Renal pelvis (tissue), 12 donors: ENCODE measurements at places on chromosomes 2 and 18.

GRCh38 chr18:67468038-67468437 lies 48.5 kb downstream of the DSEL start:
- no peak for DNase-seq

GRCh38 chr2:112579241-112579640 lies 5.2 kb upstream of the CHCHD5 start:
- DNase-seq = no peak

DNA sequence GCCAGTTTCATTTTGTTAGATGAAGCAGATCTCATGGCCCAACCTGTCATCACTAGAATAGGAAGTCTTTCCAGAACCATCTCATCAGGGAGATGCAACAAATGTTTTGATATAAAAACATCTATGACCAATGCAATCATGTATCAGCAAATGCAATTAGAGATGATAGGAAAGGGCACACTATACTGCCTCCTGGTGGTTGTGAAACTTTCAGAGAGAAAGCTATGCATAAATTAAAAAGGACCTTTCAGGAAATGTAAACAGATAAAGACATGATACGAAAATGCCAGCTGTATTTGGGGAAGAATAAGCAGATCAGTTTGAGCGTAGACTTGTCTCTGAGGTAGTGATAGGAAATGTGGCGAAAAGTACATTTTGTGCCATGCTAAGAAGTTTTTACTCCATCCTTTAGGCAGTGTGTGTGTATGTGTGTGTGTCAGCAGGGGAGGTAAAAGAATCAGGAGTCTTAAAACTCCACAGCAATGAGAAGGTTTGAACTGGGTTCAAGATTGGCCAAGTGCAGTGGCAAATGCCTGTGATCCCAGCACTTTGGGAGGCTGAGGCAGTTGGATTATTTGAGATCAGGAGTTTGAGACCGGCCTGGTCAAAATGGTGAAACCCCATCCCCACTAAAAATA lies 479.3 kb downstream of the CPS1 start:
- peak; percentile 27 for DNase-seq

DNA sequence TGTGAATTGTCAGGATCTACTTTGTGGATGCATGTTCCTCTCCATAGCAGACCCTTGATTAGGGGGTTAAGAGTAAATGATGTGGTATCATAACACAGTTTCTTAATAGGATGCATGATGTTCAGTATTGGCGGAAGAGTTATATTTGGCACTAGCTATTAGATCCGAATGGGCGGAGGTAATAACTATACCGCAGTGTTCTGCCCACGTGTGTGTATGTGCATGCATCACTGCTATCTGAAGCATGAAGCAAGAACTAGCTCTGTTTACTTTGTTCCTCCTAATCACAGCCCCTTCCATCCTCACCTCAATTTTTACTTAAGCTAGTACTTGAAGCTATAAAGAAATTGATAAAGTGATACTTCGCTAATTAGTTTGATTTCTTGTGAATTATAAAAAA lies 159.6 kb upstream of the NOSTRIN start:
- DNase-seq = no peak

DNA sequence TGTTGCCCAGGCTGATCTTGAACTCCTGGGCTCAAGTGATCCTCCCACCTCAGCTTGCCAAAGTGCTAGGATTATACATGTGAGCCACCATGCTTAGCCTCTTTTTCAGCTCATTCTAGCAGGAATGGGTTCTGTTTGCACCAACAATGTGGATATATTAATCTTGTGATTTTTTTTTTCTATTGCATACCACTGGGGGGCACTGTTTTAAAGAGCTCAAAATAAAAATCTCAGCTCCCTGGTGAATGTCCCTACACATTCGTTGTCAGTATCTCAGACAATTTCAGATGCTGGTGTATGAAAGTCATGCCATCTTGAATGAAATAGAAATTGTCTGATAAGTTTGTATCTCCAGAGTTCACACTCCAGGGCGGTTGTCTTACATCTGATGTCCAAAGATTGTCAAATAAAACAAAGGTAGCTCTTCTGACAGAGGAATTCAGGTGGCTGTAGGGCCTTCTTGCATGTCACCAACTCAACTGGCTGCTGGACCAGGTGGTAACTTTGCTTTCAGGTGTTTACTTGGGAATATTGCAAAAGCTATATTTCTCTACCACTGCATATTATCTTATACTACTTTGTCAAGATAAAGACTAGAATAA lies 3.1 kb upstream of the MATN3 start:
- peak; percentile 59 for DNase-seq

DNA sequence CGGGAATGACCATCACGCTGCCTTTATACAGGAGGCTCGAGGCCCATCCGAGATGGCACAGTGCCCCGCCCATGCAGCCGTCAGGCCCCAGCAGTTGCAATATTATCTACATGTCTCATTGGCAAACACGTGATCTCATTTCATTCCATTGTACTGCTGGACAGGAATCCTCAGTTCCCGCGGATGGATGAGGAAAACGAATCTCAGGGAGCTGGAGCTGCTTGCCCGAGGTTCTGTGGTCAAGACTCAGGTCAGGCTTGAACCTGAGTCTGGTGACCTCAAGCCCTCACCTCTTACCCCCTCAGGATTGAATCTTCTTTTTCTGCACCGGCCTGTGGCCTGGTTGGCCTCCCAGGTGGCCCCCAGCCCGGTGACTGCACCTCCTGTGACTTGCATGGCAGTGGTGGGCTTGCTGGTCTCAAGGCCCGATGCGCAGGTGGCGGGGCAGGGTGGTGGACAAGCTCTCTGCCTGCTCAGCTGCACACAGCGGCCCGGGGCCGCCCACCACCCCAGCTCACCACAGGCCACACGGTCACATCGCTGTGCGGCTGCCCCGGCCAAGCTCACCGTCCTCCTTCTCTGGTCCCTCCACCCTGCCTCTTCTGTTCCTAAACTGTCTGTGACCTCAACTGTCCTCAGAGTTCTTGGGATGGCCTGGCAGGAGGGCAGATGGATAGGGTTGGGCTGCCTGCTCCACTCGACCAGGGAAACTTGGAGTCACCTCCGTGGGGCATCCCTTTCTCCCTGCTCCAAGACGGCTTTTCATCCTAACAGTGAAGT lies 52.0 kb upstream of the HS6ST1 start:
- no peak for DNase-seq

DNA sequence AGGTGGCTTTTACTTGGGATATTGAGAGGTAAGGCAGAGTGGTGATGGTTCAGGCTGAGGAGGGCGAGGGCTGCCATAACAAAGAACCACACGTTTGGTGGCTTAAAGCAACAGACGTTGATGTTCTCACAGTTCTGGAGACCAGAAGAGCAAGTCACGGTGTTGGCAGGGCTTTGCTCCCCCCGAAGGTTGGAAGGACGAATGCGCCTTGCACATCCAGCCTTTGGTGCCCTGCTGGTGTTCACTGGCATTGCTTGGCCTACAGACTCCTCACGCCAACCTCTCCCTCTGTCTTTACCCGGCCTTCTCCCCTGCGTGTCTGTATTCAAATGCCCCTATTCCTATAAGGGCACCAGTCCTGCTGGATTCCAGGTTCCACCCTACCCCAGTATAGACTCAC lies 125.4 kb downstream of the TPO start:
- no peak for DNase-seq

DNA sequence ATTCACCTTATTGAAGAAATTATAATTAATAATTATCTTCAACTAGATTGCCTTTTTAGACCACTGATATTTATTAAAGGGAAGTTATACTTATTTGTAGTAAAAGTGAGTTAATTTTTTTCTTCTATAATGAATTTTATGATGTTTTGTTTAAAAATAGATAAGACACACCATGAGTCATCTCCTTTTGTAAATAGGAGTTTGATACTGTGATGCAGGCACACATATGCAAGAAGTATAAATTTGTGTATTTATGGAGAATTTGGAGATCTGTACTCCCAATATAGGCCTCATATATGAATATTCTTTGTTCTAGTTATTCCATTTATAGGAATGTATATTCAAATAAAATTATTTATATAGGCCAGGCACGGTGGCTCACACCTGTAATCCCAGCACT lies 703.5 kb upstream of the CHAC2 start:
- DNase-seq = no peak

GRCh38 chr2:152499896-152500735 lies 165.1 kb downstream of the FMNL2 start:
- no peak for DNase-seq

DNA sequence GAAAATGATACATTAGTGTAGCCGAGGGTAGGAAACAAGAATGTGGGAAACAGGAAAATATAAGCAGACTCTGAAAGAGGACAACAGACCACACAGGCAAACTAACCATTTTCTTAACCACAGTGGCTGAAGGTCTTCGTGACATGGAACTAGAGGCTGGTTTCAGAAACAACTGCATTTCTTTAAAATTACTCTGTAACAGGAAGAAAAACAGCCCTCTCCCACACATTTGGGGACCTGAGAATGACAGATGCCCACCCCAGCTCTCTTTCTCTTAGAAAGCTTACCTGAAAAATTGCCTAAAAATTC lies 13.8 kb upstream of the SLC25A52 start:
- no peak for DNase-seq

GRCh38 chr2:164794016-164794415 lies 47.6 kb downstream of the COBLL1 start:
- no peak for DNase-seq

- no peak for DNase-seq
Measured at GRCh38 chr18:9711361-9712129, 3.4 kb downstream of the RAB31 start.

DNA sequence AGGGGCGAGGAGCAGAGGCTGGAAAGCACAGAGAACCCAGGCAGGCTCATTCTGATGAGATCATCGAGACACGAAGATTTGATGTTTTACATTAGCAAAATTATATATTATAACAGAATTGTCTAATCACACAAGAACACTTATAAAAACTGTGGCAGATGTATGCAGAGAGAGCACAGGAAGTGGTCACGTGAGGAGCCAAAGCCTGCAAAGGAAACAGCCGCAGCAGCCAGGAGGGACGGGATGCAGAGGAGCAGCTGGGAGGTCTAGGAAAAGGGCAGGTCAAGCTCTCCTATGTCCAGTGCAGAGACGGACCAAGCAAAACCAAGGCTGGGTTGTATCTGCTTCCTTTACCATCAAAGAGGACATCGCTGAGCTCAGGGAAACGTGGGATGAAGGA lies 355.1 kb upstream of the MYT1L start:
- DNase-seq = no peak

- no peak for DNase-seq
Measured at GRCh38 chr2:161391737-161392506, 24.2 kb upstream of the TBR1 start.

- no peak for DNase-seq
Measured at GRCh38 chr18:53322163-53322562, 902.3 kb downstream of the MBD2 start.

- no peak for DNase-seq
Measured at GRCh38 chr2:20094142-20094755, 42.8 kb upstream of the LAPTM4A start.

DNA sequence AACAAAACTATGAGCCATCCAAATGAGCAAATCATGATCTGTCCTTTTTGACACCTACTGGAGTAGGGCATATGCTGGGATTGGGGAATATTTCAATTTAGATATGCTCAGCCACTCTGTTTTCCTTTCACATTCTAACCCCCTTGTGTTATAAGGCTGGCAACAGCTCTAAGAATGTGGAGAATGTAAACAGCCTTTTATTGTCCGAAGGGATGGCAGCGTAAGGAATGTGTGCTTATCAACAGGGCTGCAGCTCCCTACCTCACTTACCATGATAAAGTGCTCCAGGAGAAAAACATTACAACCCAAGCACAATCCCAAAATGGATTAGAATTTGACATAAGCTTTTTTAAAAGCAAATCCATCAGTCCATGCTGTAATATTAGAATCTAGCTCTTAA lies 2.2 kb downstream of the NXPH2 start:
- peak; percentile 48 for DNase-seq

DNA sequence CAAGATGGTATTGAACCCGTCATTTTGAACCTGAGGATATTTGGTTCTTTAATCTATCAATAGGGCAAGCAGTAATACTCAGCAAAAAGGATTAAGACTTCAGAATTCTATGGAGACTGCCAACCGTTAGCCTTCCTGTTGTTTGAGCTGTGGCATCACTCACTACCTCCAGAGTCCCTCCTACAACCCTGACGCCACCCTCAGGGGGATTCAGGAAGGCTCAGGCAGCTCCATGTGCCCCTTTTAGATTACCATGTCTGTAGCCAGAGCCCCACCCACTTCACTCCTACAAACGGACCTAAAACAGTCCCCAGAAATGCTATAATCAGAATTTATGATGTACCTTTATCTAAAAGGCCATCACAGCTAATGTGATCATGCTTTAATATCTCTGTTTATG lies 172.9 kb downstream of the EPHA4 start:
- no peak for DNase-seq
